NCI-H146 (cell line): ENCODE measurements at places on chromosomes 1 and 21.

DNA sequence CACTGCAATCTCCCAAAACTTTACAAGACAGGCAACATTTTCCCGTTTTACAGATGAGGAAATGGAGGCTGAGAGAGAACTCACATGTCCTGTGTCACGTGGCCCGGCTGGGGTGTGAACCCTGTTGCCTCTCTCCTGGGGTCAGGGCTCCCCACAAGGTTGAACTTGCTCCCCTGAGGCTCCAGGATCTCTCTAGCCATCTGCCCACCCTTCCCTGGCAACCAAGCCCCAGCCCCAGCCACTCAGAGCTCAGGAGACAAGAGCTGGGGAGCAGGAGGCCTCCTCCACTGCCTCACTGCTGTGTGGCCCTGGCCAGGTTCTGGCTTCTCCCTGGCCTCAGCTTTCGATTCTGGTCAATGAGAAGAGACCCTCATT, 11.8 kb downstream of the LAPTM5 start:
- no peak for DNase-seq

- no peak for DNase-seq
These were observed 153.3 kb upstream of the LYPLAL1 start for GRCh38 chr1:219020386-219020785.

DNA sequence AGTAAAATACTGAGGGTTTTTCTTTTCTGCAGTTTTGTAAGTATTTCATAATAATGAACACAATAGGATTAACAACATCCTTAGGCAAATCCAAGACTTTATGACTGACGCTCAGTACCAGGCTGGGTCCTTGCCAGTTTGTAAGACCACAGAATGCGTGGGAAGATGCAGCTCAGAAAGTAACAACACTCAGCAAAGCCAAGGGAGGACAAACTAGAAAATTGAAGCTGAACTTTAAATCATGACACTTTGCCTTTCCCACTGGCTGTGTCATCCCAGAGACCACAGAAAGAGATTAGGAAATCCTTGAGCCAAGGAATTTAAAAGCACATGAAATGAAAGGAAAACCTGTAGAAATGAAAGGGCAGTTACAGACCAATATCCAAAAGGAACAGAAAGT, 426.3 kb upstream of the CHRM3 start:
- DNase-seq: no peak

- no peak for DNase-seq
These were observed 17.3 kb downstream of the CSTB start for GRCh38 chr21:43758811-43759210.

DNA sequence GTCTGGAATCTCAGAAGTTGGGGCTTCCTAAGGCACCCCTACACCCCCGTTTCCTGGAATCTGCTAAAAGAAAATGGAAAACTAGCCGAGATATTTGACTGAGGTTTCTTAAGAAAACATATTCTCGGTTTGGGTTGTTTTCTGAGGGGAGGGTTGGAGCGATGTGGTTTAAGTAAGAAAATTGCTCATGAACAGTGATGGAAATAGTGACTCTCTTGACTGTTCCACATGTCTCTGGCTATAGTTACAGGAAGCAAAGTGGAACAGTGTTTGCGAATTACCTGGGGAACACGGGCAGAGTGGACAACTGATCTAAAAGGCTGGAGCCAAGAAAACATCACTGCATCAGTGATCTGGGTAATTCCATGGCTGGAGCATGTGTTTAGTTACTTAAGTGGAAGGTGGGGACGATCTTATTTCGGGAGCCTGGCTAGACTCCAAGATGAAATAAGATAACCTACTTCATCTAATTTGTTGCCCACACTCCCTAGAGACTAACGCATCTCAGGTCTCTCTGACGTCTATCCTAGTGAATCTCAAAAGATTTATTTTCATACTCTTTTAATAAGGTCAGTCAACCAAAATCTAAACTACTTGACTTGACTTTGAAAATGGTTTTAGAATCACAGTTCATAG, 92.4 kb downstream of the KCNJ15 start:
- no peak for DNase-seq

- DNase-seq: no peak
These were observed 2.0 kb upstream of the LHX4 start for GRCh38 chr1:180227861-180228647.

DNA sequence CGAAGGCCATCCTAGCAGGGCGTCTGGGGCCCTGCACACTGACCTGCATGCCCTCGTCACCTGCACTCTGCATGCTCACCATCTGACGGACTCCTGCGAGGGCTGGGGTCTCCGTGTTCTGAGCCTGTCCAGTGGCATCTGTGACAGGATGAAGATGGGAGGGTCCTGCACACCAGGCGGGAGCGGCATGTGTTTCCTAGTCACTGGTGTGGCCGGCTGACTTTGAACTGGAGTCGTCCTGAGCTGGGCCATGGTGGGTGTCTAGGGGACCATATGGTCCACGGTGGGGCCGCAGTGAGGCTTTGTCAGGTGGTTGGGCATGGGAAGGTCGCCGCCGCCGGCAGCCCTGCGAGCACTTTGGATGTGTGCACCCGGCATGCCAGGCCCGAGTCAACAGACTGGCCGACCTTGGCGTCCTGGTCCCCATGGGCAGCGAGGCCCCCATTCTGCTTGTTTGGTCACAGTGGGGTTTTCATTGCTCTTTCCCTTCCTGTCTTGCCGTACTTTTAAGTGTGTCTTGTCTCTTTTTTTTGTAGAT, 16.7 kb upstream of the DIP2A start:
- no peak for DNase-seq

DNA sequence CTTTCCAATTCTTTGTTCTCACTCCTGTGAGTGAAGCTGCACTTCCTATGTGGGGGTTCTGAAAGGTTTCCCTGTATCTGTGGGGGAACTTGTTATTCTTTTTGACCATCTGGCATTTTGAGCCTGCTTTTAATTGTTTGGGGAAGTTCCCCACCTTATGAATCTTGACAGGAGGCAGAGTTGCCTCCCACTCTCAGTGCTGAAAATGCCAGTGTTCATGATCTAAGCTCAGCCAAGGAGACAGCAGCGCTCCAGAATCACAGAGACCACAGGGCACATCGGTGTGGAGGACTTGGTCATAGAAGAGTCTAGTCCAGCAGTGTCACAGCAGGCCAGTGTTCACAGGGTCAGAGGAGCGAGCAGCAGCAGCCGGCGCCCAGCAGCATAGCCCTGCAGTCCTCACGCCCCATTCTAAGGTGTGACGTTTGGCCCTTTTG, 63.8 kb upstream of the PRDX6 start:
- DNase-seq: no peak
